Nucleus accumbens (tissue), 56 donors: ENCODE measurements at places on chromosomes 2 and 18.

DNA sequence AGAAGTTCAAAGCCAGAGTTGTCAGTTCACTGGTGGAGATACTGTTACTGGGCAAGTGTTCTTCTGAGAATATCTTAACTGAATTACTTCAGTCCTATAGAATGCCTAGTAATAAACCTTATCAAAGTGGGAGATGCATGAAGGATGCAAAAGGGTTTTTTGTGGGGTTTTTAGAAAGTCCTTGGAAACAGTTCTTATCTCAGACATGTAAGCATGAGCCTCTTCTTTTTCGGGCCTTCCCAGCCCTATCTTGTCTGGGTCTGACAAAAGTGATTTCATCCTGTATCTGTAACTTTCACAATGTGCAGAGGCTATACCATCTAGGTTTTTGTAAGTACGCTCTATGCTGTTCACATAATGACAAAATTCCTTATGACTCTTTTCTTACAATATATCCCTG lies 255.5 kb downstream of the MYO3B start:
- DNase-seq, result no peak

- no peak for DNase-seq
Measured at GRCh38 chr18:62152844-62153243, 34.0 kb downstream of the PIGN start.

DNA sequence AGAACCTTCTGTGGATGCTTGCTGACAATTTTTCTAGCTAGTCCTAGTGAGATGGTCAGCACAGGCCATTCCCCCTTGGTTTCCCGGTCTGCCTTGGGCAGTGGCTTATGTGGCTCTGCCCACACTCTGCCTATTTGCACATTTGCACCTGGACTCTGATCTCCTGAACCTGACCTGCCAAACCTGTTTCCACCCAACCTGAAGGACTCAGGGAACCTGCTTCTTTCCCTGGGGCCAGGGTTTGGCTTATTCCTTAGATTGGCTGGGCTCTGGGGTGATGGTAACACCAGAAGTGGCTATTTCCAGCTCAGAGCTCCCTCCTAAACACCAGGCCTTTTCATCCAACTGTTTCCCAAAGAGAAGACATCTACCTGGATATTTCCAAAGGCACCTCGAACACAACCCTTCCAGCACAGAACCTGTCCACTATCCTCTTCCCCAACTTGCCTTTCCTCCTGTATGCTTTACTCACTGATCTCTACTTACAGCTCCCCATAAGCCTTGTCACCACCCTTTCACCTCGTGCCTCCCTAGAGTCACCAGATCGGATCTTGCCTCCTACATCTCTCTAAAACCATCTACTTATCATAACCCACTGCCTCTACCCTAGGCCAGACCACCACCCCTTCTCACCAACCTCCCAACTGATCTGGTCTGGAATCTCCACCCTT lies 5.8 kb upstream of the MTA3 start:
- no peak for DNase-seq

DNA sequence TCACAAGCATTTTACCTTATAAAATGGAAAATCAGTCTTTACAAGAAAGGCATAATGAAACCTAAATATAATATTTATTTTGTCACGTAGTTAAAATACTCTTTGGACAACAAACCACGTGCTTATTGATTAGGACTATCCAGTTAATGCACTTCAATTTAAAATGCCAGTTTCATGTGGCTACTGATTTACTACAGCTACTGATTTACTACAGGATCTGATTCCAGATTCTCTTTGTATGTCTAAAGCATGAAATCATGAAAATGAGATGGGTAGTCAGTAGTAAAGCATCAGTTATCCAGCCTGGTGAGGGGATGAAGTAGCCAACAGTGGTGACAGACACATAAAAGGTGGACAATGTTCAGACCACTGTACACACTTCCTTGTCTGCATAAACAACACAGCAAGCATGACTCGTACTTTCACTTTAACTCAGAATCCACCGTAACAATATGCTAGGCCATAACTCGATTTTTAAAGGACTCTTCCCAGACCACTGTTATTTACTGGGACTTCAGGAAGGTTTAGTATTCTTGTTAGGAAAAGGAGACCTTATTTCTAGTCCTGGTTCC lies 24.9 kb downstream of the ACAA2 start:
- no peak for DNase-seq

DNA sequence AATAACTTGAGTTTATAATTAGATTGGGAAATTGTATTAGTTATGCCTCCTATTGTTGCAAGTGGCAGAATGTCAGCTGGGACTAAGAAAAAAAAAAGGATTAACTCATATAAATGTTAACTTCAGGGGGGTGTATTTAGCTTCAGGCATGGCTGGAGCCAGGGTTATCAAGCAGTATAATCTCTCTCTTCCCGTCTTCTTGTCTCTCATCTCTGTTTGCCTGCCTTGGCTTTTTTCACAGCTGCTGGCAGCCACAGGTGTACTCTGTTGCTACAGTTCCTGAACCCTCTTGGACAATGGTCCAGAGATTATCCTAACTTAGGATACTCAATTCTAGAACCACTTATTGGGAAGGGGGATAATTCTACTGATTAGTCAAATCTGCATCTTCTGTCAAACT lies 370.7 kb upstream of the MEX3C start:
- no peak for DNase-seq

DNA sequence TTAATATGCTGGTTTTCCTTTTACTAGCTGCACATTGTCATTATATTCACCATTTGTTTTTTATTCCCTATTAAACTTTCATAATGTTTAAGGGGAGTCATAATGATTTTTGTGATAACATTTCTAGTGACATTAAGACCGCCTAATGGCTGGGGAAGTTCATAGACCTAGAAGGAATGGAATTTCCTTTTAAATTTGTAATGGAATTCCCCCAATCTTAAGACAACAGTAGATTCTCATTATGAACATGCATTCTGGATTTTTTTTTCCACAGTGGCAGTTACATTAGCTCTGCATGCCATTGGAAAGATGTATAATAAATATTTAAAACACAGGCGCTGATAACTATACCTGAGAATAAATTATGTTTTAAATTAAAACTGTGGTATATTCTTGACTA lies 8.4 kb downstream of the YPEL5 start:
- no peak for DNase-seq

GRCh38 chr2:235527806-235528469 lies 34.1 kb downstream of the AGAP1 start:
- DNase-seq, result no peak

GRCh38 chr18:12262748-12263147 lies 8.6 kb downstream of the CIDEA start:
- DNase-seq, result no peak

- DNase-seq, result no peak
Measured at GRCh38 chr2:234710066-234710465, 213.2 kb upstream of the ARL4C start.
